ENCODE measurements at places on chromosomes 3 and 15.
A peak's percentile ranks its signal among the peaks of the same experiment; 100 is the strongest.

- DNase-seq, result no peak
These were observed 28.7 kb upstream of the BFSP2 start for GRCh38 chr3:133371181-133371580.

- no peak for DNase-seq
These were observed 4.0 kb downstream of the IL12A start for GRCh38 chr3:159992589-159992988.

- DNase-seq, result no peak
These were observed 3.0 kb upstream of the LPP start for GRCh38 chr3:188150982-188151381.

GRCh38 chr3:101635954-101636798 is 40.8 kb downstream of the ZBTB11 start:
- DNase-seq, result peak; percentile 38

GRCh38 chr3:182327196-182327681 is 466.1 kb upstream of the ATP11B start:
- no peak for DNase-seq

DNA sequence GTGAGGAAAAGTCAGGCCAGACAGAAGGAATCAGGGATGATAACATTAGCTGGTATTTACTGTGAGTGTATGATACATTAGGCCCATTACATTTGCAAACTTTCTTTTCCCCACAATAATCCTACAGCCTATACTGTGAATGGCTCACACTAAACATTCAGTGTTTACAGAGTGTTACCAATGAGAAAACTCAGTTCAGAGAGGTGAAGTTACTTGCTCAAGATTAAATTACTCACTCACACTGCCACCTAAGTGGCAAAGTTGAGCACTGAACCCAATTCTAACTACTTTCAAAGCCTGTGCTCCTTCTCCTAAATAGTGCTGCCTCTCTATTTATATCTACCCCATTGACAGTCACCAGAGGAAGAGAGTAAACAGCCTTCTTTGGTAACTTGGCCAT is 8.5 kb downstream of the XPC start:
- no peak for DNase-seq

GRCh38 chr3:66394753-66395249 is 106.0 kb downstream of the LRIG1 start:
- no peak for DNase-seq

DNA sequence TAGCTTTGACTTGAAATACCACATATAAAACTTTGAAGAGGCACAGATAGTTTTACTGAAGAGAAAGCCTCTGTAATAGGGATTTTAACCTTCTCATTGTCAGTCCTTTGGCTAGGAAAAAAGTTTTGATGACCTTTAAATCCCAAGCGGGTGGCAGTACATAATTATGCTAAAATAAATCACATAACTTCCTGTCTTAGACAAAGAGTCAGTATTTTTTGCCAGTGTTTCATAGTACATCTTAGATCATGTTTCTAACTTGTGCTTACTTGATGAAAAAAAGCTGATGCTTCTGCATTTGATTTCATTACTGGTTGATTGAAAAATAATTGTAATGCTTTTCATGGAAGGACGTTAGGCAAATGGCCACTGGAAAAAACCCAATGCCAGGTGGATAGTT is 5.8 kb downstream of the ST3GAL6 start:
- no peak for DNase-seq

DNA sequence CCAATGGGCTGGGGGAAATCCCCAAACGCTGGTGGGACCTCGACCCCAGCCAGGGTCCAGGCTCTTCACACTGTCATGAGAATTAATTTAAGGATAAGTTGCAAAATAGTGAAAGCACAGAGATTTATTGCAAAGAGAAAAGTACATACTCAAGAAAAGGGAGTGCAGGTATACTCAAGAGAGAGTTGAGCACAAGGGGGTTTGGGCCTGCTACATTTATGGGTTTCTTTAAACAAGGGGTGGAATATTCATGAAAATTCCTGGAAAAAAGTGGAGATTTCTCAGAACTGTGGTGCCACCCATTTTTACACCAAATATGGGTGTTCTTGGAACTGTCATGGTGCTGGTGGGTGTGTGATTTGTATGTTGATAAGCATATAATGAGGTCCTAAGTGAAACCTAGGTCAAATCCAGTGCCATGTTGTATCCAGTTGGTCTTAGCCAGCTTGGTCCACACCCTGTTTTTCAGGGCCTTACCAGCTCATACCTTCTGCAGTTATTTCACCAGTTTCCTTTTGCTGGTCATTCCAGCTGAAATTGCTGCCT is 32.6 kb upstream of the NEO1 start:
- DNase-seq, result no peak

DNA sequence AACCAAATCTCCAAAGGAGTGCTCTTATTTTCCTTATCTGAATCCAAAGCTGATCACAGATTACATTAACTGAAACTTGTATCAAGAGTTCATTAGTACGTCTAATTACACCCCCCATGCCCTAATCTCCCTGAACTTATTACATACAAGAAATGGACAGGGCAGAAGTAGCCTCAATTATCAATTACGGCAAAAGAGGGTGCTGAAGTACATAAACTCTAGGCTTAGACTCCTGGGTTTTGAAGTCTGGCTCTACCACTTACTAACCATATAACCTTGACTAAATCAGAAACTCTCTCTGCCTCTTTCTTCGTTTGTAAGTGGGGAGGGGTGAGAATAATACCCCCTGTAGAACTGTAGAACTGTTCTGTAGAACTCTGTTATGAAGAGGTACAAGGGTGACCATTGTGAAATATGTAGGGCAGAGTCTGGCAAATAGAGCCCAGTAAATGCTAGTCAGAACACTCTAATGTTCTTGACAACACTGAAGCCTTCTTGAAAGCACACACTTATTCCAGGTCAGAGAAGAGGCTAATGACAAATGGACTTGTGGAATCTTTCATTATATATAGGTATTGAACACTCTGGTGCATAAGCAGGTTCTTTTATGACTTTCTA is 19.6 kb upstream of the OR5K4 start:
- DNase-seq, result no peak

- no peak for DNase-seq
These were observed 77.6 kb downstream of the IQSEC1 start for GRCh38 chr3:12995389-12996180.

DNA sequence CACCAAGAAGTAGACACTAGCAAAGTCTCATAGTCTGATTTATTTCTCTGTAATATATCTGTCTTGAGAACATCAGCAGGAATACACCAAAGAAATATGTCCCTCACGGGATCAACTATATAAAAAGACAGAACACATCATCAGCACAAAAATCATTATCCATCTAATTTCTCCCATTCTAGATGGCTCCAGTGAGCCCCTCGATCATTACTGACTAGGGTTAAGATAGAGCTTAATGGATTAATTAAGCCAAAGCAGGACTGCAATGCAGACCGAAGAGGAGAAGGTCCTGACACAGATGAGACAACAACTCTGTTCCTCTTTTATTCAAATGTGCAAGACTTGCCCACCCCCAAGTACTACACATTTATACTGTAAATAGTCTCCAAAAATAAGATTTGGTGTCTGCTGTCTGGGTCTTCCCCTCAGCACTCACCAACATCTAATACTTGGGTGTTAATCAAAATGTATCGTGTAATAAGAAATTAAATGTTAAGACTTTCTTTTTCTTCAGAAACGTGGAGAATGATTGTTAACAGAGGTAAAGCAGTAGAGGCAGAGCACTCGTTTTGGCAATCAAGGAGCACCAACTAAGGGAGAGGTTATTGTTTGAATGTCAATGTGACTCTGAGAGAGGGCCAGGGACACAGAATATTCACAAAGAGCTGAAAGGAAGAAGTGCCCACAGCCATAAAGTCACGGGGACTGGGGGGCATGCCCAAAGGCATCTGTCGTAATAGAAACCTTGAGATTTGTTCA is 133.6 kb downstream of the TIGIT start:
- no peak for DNase-seq

GRCh38 chr3:118527514-118528044 is 507.1 kb downstream of the IGSF11 start:
- no peak for DNase-seq

DNA sequence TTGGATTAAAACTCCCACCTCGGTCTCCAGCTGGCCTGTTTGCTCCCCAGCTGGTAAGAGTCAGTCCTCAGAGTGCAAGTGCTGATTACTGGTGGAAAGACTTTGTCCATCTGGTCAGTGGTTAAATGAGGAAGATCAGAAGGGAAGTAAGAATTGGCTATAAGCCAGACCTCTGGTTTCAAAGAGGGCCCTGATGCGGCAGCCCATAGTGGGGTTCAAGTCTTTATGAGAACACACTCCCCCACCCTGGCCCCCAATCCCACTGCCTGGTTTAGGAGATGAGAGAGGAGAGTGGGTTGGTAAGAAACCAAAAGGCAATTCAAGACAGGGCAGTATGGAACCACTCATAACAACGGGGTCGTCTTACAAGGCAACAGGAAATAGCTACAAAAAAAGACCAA is 65.0 kb downstream of the FRMD4B start:
- no peak for DNase-seq

DNA sequence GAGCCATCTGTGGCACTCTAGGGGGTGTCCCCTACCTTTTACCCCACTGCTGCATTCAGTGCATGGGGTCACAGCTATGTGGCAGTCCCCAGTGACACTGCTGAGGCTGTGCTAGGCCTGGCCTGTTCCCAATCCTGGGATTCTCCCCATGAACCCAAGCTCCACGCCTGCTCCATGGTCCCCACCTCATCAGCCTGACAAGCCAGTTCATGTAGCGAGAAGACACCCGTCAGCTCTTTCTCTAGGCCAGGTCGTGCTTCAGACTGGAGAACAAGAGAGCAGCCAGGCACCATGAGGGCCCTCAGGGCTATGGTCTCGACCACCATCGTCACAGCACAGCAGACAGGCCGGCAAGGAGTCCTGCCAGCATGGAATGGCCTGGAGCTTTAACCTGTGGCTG is 72.8 kb upstream of the PRR20G start:
- no peak for DNase-seq

DNA sequence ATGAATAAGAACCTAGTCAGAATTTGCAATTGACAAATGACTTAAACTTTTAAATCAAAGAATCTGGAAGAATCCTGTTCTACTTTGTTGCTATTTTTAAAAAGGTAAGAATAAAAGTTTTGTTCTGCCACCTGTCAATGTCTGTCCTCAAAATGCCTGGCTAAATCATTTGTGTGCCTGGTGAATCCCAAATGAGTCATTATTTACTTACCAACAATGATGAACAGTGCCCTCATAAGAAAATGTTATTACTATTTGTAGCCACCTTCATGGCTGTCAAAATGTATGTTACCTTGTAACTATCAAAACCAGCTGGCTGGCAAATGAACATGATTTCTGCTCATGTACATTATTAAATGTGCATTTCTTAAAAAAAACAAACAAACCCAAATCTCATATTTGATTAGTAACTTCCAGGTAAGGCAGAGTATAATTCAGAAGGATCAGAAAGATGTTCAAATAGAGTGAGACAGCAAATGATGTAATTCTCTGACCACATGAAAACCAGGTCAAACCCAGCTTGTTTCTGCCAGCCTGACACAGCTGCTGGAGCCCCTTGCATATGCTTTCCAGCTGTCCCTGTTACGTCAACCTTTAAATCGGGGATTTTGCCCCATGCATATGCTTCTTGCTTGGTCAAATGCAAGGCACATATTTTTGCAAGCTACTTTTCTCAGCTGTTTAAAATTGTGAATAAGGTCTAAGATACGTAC is 137.9 kb downstream of the SSR3 start:
- no peak for DNase-seq

- no peak for DNase-seq
These were observed 26.9 kb upstream of the NR2F2 start for GRCh38 chr15:96303503-96304056.

GRCh38 chr15:45457220-45457619 is 65.3 kb downstream of the SLC30A4 start:
- no peak for DNase-seq

GRCh38 chr3:179829401-179829800 is 176.6 kb downstream of the USP13 start:
- no peak for DNase-seq

- no peak for DNase-seq
These were observed 2.8 kb upstream of the COPG1 start for GRCh38 chr3:129246636-129247035.
